ENCODE measurements at places on chromosomes 1 and 21.

DNA sequence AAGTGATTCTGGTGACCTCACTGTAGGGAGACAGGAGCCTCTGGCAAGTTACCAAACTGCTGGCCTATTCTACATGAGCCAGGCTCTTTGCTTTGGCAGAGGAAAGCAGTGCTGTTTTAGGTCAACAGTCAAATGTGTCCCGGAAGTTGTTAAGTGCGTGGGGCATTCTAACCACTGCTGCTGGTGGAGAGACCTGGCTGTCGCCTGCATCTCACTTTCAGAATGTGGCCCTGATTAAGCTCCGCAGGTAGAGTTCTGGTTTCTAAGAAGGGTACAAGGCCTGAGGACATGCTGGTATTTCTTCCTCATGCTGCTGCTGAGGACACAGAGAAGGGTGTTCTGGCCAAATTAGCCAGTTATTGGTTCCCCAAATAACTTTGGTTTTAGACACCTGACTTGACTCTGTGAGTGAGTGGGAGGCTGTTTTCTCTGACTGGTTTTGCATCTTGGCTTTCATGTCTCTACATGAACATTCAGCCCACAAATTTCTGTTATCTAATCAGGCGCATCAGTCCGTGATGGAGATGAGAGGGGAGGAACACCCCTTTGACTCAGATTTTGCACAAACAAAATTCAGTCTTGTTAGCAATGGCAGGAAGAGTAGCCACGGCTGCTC lies 120.8 kb downstream of the LMO4 start:
- no peak for DNase-seq

DNA sequence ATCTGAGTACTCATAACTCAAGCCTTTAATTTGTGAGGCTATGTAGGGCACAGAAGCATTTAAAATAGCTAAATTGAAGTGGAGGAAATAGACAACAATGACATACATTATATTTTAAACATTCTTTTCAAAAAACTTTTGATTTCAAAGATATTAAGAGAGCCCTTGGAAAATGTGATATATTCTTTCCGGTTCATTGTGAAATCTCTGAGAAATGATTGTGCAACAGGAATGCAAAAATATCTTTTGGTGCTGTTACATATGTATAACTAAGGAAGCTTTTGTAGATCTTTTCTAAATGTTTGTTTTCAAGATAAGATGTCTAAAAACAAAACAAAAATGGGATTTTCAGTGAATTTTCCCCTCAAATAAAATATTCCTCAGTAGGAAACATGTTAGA lies 185.2 kb downstream of the LEPR start:
- DNase-seq = no peak

DNA sequence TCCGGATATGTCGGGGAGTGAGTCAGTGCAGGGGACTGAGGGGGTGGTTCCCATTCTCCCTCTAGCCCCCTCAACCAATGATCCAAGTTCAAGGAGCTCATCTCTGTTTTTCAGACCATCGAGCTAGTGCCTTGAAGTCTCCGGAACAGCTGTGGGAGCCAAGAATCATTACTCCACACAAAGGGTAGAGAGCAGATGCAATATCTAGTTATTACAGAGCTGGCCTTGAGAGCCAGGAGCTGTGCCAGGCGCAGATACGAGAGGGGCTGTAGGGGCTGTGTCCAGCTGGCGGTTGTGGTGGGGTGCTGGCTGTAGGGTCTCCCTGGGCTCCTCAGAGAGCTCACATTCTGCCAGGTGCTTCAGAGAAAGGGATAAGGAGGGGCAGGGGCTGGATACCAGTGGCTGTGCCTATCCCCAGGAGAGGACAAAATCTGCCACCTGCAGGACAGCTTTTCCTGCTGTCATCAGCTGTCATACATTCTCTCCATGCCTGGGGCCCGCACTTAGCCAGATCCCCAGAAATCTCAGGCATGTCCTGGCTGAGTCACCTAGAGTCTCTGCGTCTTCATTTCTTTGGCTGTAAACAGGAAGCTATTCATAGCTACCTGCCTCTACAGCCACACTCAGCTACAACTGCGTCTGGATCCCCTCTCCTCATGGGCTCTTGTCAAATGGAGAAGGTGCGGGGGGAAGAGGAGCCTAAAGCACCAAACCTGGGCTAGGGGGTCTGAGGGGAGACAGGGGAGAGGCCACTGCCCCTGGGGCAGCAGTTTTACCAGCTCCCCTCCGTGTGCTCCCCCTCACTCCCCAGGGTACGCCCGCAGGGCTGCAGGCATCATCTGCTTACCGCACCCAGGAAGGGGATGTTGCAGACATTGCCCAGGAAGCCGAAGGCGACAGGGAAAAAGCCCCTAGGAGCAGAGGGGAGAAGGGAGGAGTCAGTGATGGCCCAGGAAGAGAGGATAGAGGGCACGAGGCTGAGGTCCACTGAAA lies 2.4 kb upstream of the KISS1 start:
- DNase-seq = no peak

GRCh38 chr21:45516071-45516670 lies 26.1 kb downstream of the SLC19A1 start:
- DNase-seq = no peak

DNA sequence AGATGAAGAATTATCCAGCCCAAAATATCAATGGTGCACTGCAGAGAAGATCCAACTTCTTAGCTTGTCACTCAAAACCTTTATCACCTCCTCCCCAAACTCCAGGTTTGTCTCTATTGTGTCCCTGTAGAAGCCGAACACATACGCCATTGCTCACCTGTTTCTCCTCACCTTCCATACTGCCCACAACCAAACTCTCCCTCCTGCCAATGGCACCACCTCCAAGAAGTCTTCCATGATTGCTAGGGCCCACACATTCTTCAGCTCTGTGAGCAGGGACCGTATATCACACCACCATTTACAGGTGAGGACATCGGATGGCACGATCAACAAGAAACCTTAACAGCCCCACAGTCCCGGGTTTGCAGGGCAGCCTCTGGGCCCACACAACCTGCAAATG lies 2.2 kb downstream of the LAPTM5 start:
- DNase-seq = no peak

DNA sequence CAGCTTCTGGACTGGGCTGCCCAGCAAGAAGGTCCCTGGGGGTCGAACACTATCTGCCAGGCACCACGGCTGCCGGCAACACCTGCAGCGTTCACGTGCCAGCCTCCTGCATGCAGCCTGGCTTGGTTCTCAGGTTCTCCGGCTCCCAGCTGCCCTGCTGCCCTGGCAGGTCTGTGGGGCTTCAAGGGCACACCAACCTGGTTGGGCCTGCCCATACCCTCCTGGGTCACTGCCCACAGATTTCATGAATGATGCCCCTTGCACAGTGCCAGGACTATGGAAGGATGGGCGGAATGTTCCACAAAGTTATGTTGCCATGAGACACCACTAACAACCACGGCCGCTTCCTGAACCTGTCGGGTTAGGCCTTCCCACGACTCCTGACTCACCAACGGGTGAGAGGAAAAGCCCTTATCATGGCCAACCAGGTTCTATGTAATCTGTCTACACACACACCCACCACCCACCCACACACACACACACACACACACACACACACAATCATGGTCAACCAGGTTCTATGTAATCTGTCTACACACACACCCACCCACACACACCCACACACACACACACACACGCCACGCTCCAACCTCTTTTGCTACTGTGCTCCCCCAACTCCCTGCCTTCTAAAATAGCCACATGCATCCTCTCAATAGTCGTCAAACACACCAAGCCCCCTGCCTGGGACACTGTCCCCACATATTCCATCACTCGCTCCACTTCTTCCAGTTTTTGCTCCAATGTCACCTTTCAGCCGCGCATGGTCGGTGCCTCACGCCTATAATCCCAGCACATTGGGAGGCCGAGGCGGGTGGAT lies 32.2 kb downstream of the HSPG2 start:
- no peak for DNase-seq

GRCh38 chr1:116740296-116740695 lies 13.9 kb upstream of the CD2 start:
- DNase-seq = no peak

GRCh38 chr1:6811583-6811982 lies 26.3 kb downstream of the CAMTA1 start:
- DNase-seq = no peak

DNA sequence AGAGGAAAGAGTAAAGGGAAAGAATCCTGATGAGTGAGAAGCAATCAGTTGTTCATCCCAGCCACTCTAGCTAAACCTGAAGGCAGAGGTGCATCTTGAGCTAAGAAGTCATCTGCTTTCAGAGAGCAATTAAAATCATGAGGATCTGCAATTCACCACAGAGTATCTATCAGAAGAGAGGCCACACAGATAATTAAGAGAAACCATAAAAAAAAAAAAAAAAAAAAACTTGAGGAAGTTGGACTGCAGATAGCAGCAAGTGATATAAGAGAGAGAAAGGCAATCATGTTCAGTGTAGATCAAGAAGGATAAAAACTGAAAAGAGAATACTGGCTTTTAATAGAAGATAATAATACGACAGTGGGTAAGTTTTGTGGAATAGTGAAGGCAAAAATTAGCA lies 17.7 kb downstream of the FOXJ3 start:
- DNase-seq = no peak

DNA sequence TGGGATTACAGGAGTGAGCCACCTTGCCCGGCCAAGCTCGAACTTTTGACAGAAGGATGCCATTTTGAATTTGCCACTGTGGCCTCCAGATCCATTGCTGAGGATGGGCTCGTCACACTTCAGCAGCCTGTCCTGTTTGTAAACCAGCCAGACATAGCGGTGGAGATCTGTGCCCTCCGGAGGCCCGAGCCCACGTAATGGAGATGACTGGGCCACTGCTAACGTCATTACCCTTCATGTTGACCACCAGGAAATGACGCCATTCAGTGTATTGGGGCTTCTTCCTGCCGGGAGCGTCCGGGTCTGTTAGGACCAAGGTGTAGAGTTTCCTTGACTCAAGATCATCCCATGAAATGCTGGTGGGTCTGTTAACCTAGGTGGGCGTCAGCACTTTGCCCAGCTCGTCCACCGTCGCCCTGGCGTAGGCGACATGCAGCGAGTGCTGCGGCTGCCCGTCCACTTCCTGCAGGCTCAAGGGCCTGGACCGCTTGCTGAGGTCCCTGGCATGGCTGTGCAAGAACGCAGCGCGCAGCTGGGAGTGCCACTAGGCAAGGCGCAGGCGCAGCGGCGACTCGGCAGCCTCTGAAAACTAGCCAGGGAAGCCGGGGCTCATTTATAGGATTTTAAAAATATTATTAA lies 40.8 kb downstream of the PTPRC start:
- no peak for DNase-seq

DNA sequence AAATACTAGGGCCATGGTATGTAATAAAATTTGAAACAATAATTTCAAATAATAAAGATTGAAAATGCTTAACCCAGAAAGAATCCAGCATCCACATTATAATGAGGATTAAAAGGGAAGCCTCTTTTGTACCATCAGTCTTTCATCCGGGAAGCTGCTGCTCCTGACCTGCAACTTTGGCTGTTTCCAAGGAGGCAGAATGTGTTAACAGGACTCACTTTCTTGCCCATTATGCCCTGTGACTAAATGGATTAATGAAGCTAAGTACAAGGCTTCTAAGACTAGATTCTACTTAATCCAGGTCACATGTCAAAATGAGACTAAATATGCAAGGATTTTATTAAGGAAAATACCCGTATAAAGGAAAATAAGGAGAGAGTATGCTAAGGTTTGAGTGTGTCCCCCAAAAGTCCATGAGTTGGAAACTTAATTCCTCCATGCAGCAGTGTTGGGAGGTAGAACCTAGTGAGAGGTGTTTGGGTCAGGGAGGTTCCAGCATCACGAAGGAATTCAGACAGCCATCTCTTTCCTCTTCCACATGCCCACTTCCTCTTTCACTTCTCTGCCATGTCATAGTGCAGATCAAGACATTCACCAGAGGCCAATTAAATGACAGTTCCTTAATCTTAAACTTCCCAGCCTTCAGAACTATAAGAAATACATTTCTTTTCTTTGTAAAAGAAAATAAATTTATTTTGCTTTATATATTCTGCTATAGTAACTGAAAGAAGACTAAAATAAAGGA lies 27.7 kb downstream of the FMO2 start:
- DNase-seq = no peak

DNA sequence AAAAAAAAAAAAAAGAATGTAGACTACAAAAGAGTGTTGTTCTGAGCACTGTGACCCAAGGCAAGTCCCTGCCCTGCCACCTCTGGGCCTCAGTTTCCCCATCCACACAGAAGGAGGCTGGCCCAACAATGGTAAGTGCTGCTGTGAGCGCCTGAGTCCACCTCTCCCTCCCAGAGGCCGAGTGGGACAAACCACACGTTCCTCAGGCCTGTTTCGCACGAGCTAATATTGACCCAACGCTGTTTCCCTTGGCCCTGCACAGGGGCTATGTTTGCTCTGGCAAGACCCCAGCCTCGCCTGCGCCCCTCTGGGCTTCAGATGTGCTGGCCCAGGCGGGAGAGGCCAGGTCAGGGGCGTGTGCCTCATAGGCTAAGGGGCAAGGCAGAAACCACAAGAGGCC lies 12.6 kb upstream of the LAPTM5 start:
- DNase-seq = no peak

DNA sequence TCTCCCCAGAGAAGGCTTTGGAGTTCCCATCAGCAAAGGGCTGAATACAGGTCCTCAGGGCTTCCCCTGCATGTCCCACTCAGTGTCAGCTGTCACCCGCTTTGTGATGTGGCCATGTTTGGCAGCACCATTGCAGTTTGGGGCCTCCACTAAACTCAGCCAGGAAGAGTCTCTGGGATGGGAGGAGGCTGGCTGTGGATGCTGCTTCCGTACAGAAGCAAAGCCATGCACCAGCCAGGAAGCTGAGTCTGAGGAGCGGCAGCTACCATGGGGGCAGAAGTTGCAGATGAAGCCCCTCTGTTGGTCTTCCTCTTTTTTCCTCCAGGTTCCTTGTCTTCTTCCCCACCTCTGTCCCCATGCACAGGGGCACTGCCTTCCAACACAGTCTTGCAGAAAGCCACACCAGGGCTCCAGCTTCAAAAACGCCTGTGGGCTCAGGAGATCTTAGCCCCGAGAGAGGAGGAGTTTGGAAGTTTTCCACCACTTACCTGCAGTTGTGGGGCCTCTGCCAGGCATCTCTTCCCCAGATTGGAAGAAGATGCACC lies 416.8 kb downstream of the NPHP4 start:
- no peak for DNase-seq

- no peak for DNase-seq
These were observed at the start of gene RHBDL2 for GRCh38 chr1:38941527-38942019. TSS of gene RHBDL2 (minus strand) at chr1:38941830. CDS start at chr1:38919212, 22,618 bp downstream.

GRCh38 chr1:45971335-45971734 lies 161.1 kb downstream of the PIK3R3 start:
- no peak for DNase-seq

- DNase-seq = no peak
These were observed 816.9 kb downstream of the PLA2G4A start for GRCh38 chr1:187645651-187646050.

GRCh38 chr1:50438945-50439344 lies 15.7 kb upstream of the DMRTA2 start:
- DNase-seq = no peak

DNA sequence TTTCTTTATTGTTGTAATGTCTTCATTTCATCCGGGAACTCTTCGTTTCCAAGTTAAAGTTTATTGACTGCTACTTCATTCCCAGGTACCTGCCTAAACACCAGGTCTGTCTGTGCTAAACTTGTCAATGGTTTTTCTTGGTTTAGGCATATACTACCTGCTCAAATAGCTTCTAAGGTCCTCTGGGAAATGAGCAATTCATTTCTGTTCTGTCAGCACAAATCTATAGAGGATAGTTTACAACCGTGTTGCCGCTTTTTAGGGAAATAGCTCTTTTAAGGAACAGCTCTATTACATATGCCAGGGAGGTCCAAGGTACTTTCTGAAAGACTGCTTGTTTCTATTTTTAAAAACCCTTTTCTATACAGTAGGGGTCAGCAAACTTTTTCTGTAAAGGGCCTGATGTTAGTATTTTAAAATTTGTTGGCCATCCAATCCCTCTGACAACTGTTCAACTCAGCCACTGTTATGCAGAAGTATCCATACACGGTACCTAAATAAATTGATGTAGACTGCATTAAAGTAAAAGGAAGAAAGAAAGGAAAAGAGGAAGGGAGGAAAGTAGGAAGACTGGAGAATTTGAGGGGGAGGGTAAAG lies 222.7 kb upstream of the PTBP2 start:
- DNase-seq = no peak
